ENCODE measurements at places on chromosomes 3 and 15.

DNA sequence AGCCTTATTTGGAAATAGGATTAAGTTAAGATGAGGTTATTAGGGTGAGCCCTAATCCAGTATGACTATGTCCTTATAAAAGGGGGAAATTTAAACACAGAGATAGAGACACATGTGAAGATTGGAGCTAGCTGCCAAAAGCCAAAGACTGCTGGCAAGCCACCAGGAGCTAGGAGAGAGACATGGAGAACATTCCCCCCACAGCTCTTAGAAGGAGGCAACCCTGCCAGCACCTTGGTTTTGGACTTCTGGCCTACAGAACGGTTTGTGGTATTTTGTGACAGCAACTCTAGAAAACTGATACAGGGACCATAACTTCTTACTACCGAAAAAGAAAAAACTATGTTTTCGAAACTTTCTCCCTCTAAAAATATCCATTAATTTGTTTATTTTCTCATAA is 245.3 kb upstream of the RARB start:
- DNase-seq: no peak

DNA sequence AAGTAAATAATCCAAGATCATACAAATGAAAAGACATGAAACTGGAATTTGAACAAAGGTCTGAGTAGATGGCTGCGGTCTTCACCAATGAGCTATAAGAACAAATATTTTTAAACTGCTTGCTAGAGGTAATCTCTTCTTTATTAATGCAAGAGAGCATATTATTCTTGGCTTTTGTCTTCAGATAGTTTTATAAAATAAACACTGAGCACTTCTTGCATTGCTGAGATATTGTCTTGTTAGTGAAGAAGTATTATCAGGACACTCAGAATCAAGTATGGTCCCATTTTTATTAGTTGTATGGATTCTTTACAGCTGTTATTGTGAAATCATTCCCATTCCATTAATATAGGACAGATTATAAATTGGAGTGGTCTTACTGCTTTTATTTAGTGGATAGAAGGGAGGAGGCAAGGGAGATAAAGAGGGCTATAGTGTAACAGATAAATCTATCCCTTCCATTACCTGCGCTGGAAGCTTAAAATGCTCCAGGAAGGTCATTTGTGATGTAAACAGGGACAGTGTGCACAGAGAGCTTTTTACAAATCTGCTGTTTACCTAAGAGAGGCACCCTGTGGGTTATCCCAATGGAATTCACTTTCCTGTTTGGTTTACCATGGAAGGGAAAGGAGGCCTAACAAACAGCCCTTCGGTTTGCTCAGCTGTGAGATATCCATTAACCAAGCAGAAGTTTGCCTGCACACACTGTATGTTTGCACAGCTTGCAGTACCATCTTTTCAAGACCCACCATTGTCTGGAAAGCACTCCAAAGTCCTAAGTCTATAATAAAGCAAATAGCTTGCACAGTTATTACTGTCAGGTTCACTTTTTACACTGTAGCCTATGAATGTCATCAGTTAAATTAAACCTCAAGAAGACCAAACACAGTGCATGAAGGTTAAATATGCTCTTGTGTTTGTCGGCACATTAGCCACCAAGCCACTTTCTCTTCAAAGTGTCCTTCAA is 347.7 kb upstream of the TGFBR2 start:
- no peak for DNase-seq

- DNase-seq: no peak
Measured at GRCh38 chr3:175484666-175485065, 625.5 kb downstream of the NAALADL2 start.

- DNase-seq: peak; percentile 1
Measured at GRCh38 chr3:108818404-108818803, 4.2 kb upstream of the TRAT1 start.

DNA sequence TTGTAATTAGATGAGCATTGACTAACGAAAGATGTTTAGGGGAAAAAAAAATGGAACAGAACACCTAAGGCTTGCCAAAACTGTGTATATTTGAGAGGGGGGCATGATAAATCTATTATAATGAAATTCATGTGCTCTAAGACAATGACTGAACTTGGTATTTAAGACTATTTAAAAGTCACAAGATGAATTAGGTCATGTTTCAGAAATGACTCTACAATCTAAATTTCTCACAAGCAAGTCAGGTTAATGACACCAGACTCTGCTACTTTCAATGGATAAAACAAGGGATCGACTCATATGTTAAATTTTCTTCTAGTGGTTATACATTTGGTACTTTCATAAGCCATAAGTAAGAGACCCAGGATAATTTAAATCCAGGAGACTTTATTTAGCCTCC is 78.4 kb downstream of the DUT start:
- DNase-seq: no peak

- DNase-seq: no peak
Measured at GRCh38 chr3:152688313-152688712, 146.6 kb upstream of the P2RY1 start.

DNA sequence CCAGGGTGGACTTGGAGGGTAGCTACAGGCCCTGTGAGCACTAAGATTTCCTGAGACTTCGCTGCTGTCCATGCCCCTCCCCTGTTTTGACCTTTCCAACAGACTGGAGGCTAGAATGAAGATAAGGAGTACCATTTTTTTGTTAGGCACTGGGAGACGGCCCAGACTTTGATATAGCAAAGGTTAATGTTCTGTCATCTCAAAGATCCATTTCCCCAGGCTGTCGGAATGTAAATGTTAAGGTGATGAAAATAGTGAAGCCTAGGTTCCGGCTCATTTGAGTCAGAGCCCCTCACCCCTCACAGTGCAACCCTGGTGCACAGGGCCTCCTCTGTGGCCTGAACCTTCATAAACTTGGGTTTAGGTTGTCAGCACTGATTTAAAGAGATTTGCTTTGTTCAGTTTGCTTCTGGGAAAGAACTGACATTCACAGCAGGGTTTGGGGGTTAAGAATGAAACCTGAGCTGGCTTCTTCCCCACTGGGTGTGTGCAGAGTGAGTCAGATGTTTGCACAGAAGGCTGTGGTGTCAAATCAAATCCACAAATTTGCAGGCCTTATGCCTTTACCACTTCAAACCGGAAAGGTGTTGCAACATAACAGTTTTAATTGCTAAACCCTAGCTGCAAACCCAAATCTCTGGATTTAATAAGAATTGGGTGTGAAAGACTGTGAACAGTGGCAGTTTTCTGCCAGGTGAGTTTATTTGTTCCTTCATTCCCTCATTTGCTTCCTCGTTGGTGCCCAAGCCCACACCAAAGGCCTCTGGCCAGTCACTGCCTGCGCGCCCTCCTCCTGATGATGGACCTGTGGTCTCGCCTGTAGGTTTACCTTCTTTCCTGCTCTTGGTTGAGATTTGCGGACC is 20.6 kb upstream of the KCTD6 start:
- DNase-seq: peak; percentile 79

GRCh38 chr15:42528970-42529369 is 19.6 kb downstream of the LRRC57 start:
- DNase-seq: no peak

- peak; percentile 86 for DNase-seq
Measured at GRCh38 chr3:16177962-16178627, 3.6 kb downstream of the GALNT15 start.

- no peak for DNase-seq
Measured at GRCh38 chr3:16471897-16472296, 41.6 kb downstream of the RFTN1 start.

GRCh38 chr3:65338571-65338970 is 650.8 kb upstream of the ADAMTS9 start:
- DNase-seq: peak; percentile 29

DNA sequence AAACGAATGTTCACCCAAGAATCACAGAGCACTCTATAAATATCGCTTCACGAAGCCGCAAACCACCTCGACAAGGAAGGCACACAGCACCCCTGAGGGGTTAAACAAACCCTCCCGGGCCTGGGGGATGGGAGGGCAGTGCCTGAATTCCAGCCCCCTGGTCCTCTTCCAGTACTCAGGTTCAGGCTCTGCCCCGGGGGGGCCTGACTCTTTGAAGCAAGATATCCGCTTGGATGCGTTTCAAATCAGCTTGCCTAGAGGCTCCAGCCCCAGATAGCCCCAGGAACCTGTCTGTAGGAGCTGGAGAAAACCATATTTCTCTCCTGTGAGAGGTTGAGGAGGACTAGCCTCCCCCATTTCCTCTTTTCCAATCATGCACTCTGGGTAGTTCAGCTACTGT is 194.7 kb downstream of the WNT5A start:
- DNase-seq: no peak

DNA sequence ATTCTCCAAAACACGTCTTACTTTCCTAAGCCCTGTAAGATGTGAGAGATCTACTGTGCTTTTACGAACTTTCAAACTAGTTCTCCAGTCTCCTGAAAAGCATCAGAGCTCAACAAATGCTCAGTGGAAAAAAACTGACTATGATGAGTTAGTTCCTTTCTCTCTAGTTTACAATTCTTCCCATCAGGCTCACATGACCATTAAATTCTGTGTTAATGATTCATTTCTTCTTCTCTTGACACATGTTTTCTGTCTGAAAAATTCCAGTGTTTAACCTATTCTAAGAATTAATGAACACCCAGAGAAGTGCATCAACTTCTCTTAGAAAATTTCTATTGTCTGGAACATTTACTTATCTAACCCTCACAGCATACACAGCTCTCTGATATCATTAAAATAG is 844.3 kb downstream of the SI start:
- DNase-seq: no peak

- peak; percentile 64 for DNase-seq
Measured at GRCh38 chr15:63836579-63836978, 2.8 kb upstream of the HERC1 start.

Data from cardiac fibroblast (primary cell).